ENCODE measurements at places on chromosomes 2 and 18.

DNA sequence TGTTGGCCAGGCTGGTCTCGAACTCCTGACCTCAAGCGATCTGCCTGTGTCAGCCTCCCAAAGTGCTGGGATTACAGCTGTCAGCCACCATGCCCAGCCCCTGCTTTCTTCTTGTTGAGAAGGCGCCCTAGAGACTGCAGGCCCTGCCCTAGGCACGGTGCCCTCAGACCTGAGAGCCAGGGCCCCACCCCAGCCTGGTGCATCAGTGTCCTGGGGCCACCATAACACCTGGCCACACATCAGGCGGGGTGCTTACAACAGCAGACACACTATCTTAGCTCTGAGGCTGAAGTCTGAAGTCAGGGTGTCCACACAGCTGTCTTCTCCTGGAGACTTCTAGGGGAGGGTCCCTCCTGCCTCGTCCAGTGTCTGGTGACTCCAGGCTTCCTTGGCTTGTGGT, 120.6 kb downstream of the NDUFA10 start:
- no peak for DNase-seq

DNA sequence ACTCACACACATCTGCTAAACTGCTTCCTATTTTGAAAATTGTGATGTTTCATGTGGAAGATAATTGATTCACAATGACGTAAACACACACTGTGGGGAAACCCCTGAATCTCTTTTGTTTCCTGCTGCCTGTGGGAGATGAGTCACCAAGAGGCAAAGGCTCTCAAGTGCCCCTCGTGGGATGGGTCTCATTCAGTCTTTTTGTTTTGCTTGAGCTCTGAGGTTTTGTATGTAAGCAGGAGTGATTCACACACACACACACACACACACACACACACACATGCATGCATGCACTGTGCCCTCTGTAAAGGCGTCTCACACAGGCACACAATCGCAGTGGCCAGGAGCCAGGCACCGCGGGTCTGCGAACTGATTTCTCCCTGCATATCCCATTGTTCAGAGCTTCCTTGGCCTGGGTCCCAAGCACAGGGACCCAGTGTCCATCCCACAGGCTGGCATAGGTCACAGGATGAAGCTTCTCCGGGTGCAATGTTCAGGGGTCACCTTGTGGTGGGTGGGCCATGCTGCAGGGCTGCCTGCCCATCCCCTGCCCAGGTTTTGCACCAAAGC, 12.1 kb upstream of the ARHGEF4 start:
- DNase-seq, result peak; percentile 84

- DNase-seq, result no peak
Measured at GRCh38 chr2:188425266-188425665, 133.6 kb downstream of the GULP1 start.

DNA sequence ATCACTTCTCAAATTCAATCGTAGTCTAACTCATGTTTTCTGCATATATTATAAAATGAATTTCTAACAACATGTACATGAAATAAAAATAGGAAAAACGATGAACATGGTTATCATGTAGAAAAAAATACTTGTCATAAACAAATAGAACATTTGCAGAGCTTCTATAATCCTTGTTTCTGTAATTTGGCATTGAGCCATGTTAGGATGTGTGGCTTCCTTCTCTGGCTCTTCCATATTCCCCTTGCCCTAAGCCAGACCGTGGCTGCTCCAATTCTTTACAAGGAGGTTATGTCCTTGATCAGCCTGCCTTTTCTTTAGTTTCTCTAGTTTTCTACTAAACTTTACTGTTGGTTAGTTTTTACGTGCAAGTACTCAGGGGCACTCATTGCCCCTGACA, 155.3 kb downstream of the COL6A3 start:
- DNase-seq, result no peak

GRCh38 chr2:144054911-144055310, 465.0 kb downstream of the ZEB2 start:
- no peak for DNase-seq

DNA sequence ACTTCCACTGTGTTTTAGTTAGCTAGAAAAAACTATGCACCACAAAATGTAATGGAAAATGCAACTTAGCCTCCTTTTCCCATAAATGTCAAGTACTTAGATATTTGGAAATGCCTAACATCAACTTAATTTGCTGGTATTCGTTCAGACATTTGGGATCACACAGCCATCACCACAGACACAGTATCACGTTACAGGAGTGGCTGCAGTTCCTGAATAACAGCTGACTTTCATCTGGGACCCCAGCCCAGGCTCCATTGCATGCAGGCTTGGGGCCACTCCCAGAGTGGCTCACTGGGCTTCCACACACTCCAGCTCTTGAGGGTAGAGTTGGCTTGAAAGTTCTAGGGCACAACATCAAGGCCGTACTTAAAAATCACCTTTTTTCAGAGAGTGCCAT, 9.3 kb downstream of the TMEM182 start:
- no peak for DNase-seq

- no peak for DNase-seq
Measured at GRCh38 chr2:191462370-191462769, 215.6 kb upstream of the NABP1 start.

DNA sequence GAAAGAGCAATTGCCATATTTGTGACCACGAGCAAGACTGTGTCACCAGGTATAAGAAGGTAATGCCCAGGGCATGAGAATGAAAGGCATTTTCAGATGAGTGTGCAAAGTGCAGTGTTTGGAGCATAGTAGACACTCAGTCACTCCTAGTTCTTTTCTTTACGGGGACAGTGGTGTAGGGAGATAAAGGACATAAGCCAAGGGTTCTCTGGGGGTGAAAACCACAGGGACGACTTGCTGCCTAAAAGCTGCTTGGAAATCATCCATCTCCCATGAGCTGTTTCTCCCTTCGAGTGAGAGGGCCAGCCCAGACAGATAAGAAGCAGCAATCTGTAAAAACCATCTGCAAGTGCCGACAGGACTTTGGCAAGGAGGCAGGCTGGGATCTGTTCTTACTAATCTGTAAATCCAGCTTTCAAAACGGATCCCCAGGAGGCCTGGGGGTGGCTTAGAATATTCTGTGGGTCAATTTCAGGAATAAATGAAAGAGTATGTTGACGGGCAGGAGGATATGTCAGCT, 221.6 kb downstream of the LPIN1 start:
- no peak for DNase-seq

DNA sequence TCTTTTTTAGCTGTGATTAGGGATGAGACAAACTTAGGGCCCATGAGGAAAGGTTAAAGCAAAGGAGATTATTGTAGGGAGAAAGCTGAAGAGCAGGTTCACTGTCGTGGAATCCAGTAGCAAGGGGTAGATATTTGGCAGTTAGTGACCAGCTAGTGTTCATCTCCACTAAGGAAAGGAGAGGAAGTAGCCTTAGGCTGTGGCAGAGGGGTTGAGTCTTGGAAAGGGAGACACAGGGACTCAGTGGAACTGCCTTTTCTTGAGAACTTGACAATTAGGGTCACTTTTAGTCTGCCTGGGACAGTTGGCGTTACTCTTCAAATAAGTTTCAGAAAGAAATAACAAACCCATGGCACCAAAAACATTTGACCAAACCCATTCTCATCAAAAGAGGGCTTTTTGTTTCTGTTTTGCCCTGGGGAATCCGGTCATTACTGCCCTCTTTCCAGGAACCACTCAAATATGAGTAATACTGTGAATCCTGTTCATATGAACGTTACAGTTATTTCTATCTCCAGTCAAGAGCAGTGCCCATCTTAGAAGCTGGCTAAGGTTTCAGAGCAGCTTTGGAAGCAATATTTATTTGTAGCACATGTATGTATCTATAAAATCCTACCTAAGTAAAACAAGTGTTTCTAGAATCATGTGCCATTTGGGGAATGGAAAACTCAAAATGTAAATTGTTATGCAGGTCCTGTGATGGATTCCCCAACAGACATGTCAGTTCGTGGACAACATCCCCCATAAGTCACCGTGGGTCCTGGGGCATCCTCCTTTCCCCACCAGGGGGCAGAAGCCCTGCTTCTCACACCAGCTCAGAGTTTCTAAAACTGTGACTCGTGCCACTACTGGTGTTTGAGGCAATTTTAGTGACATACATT, 77.3 kb upstream of the PHLPP1 start:
- DNase-seq, result peak; percentile 8

- no peak for DNase-seq
Measured at GRCh38 chr2:128969374-128969773, 650.7 kb upstream of the HS6ST1 start.

DNA sequence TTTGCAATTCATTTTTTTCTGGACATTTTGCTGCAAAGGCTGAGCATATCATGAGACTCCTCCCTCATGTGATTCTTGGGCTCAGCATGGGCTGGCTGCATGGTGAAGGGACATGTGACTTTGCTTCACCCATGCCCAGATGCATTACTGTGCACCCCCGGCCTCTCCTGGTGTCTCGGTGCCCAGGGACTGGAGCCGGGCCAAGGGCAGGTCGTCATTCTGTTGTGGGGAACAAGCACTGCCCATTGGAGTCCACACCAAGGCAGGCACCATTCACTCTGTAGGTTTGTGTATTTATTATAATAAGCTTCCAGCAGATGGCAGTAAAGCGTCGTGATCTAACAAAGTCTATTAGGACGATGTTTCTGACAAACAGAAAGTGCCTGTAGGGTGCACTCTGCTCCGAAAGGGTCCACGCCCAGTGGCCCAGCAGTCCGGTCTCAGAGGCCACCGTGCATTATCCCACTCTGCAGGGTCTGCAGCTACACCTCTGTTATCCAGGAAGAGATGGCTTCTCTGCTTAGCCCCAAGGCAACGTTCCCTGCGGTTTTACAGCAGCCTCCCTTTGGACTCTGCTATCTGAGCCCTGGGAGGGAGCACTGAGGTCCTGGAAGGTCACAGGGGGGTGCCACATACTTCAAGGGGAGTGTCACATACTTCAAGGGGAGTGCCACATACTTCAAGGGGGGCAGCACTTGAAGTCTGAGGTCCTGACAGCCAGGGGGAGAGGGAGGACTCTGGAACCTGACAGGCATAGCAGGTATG, 219.6 kb downstream of the TSN start:
- DNase-seq, result peak; percentile 78

GRCh38 chr2:2805263-2805662, 474.2 kb upstream of the MYT1L start:
- DNase-seq, result no peak

DNA sequence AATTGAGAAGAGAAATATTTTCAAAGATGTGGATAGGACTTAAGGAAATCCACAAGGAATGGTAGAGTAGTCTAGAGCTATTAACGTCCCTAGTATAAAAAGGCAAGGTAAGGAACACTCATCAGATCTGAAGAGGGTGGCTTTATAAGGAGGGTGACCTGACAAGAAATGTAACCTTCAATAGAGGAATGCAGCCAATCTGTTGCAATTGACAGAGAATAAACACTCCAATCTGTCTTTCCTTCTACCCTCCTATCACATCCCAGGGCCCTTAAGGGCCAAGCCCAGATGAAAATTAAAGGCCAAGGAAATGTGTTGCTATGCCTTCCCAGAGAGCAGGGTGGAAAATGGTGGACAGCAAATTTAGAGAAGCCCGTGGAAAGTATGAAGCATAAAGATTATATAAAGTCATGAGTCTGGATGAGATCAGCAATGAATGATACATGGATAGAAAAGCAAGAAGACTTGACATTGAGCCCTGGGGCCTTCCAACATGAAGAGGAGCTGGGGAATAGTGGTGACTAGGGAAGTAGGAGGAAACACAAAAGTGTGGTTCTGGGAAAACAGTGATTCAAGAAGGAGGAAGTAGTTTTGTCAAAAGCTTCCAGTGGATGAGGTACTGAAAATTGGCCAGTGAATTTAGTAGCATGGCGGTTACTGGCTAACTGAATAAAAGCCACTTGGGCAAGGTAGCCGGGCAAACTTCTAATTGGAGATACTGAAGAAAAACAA, 270.6 kb upstream of the TANK start:
- DNase-seq, result no peak

DNA sequence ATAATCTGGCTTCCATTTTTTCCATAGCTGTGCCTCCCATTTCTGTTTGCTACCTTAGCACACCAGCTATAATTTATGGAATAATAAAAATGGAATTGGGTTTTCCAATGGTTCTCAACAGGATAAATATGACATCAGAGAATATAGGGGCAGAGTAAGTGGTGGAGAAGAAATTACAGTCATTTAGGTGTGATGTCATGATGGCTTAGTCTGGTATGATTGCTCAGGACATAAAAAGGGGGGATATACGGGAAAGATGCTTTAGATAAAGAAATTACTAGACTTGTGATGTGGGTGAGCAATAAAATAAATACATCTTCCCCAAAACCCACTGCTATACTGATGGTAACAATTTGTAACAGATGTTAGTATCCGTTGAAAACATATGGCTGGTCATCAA, 21.6 kb upstream of the KIF5C start:
- no peak for DNase-seq

DNA sequence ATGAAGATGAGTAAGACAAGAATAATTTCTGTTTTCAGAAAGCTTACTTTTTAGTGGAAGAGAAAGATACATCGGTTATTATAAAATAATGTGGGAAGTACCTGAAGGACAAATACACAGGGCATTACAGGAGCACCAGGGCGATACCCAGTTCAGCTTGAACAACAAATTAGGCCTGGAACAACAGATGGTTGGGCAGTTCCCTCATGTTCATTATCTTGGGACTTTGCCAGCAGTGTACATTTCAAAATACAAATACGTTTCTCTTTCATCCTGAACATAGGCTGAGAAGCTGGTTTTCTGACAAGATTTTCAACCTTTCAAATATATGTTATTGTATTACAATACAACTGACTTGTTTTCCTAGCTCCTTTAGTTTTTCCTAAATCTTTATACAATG, 79.6 kb downstream of the TGIF1 start:
- DNase-seq, result no peak

DNA sequence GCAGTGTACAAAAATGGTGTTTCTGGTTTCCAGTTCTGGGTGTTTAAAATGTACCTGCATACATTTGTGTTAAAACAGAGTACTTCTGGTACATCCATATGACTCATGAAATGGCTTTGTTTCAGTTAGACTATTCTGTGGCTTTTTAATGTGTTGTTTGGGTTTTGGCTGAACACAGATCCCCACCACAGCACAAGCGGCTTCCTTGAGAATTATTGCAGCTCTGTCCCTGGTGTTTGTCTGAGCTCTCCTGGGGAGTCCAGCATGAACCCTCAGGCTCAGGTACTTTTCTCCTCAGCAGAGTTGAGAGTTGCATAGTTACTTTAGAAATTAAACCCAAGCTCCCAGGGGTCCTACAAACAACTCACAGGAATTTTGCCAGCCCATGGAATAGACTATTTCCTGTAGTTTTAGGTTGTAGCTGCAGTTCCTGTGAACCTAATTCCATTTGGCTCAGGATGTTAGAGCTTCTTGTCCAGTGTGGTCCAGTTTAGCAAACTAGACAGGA, 64.8 kb upstream of the EML6 start:
- DNase-seq, result no peak

DNA sequence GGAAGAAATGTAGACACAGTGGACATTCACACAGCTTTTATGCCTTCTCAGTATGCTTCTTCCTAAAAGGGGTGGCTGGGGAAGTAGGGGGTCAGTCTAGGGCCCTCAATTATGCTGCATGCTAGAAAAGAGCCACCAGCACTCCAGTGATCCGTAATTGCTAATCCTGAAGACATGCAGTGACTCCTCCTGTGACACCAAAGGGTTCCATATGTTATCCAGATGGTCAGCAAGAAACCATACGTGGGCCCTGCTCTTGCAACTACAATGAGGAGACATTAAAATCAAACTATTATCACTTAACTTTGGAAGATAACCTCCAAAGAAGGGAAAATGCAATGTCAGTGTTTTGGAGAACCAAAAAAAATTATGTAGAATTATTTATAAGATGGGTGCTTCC, 143.4 kb upstream of the LYPD1 start:
- no peak for DNase-seq

All from NCI-H1436 (cell line).